Posterior cingulate gyrus (tissue), 11 donors: ENCODE measurements at places on chromosomes 2 and 18.

GRCh38 chr2:112621790-112622527 is 23.8 kb upstream of the SLC20A1 start:
- DNase-seq, result no peak

- no peak for DNase-seq
Observed at GRCh38 chr2:237227592-237228280, 142.0 kb downstream of the COPS8 start.

DNA sequence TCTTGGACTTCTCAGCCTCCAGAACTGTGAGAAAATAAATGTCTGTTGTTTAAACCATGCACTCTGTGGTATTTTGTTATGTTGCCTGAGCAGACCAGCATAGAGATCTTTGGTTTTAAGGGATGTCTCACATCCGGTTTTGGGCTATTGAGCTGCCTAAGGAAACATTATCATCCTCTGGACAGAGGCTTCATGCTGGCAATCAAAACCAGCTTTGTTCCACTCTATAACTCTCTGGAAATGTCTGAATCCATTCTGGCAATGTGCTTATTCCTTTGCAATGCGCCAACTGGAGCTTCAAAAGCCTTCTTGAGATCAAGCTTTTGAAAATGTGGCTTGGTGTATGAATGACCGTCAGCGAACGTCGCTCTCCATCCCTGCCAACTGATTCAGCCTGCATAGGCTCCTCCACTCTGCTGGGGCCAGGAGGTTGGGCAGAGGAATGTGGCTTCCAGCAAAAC is 183.6 kb upstream of the MGAT5 start:
- DNase-seq, result no peak

DNA sequence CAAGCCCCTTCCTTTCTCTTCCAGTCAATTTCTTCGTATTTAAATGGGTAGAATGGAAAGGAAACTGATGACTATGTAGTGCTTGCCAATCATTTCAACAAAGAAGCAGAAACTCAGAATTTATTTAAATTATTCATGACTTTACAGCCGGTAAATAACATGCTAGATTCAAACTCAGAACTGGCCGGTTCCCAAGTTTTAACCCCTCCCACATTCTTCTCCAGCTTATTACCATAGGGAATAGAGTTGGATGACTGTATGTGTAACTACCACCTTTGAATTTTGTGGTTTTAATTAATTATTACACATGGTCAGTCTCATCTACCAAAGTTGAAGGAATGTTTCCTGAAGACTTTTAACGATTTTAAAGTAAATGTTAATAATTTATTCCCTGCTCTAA is 819.3 kb upstream of the LRATD1 start:
- no peak for DNase-seq

DNA sequence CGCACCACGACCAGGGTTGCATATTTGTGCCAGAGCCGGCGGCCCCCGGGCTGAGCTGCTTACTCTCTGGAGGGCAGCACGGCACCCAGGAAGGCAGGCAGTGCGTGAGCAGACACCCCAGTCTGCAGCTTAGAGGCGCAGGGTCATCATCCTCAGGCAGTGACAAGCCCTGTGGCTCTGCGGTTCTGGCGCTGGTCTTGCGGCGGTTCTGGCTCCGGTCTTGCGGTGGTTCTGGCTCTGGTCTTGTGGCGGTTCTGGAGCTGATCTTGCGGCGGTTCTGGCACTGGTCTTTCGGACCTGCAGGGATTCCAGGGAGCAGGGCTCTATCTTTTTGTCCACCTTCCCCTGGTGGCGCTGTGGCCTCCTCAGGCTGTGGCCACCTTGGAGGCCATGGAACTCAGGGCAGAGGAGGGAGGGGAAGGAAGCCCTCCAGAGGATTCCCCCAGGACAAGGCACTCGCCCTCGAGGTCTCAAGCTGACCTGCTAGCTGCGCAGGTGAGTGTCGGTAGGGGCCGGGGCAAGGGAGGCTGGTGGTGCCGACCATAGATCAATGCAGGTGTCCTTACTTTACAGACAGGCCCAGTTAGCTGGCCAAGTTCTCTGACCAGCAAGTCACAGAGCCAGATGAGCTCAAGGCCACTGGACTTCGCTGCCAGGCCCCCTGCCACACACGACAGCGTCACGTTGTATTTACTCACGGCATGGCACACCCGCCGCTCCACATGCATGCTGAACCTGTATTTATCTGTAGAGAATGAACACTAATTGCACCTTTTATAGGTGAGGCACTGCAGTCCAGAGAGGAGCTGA is 14.9 kb downstream of the ESPNL start:
- DNase-seq, result peak; percentile 3

- no peak for DNase-seq
Observed at GRCh38 chr2:7625392-7626138, 708.4 kb downstream of the RNF144A start.

DNA sequence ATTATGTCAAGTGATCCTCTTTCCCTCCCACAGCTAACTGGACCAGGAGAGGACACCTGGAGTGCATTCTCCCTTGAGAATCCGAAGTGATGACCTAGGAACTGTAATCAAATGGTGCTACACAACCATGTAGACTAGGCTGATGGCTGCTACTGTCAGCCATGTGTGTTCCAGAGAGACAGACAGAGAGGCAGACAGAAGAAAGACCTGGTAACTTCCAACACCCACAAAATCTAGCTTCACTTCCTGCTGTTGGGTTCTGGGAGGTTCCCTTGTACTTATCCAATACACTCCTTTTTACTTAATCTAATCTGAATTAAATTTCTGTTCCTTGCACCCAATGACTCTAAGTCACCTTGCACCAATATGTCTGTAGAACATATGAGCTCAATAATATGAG is 72.3 kb downstream of the AAK1 start:
- no peak for DNase-seq

GRCh38 chr2:190532581-190532980 is 1.9 kb downstream of the NEMP2 start:
- no peak for DNase-seq

- DNase-seq, result no peak
Observed at GRCh38 chr18:12630136-12630535, 27.8 kb downstream of the SPIRE1 start.

DNA sequence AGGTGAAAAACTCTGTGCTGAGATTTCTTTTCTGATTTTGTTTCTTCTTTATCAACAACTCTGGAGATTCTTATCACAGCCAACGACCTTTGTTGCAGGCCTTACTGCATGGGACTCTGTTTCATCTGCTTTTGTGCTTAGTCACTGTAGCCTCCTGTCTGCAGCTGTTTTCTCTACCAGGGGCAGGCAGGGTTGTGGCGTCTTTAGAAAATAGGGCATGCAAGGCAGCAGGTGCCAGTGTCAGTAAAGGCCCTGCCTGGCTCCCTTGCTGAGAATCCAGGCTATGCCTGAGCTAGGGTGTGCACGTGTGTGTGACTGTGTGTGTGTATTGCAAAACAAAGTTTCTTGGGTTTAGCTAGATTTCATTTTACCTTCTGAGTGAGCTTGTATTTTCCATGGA is 14.6 kb upstream of the SLC9A2 start:
- DNase-seq, result peak; percentile 69

- DNase-seq, result no peak
Observed at GRCh38 chr2:222404151-222404905, 20.0 kb upstream of the SGPP2 start.

DNA sequence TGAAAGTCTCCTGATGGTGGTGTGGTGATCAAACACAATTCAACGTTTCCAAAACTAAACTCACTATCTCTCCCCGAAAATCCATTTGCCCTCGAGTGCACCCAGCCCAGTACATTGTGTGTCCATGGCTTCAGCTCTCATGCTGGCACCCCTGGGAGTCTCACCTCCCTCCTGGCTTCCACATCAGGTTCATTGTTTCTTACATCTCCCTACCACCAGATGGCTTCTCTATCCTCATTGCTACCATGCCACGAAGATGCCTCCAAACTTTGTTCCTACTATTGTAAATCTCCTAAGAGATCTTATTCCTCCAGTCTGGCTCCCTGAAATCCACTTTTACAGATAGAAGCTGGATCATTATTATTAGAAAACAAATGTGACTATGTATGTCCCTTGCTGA is 197.0 kb downstream of the MYT1L start:
- no peak for DNase-seq
